DND-41 (cell line): ENCODE measurements at places on chromosomes 16 and 17.
A peak's percentile ranks its signal among the peaks of the same experiment; 100 is the strongest.

GRCh38 chr17:6756425-6757031 is 682 bp downstream of the XAF1 start:
- peak; percentile 33 for DNase-seq

- DNase-seq: no peak
These were observed 176.6 kb downstream of the RBFOX3 start for GRCh38 chr17:79434215-79434614.

DNA sequence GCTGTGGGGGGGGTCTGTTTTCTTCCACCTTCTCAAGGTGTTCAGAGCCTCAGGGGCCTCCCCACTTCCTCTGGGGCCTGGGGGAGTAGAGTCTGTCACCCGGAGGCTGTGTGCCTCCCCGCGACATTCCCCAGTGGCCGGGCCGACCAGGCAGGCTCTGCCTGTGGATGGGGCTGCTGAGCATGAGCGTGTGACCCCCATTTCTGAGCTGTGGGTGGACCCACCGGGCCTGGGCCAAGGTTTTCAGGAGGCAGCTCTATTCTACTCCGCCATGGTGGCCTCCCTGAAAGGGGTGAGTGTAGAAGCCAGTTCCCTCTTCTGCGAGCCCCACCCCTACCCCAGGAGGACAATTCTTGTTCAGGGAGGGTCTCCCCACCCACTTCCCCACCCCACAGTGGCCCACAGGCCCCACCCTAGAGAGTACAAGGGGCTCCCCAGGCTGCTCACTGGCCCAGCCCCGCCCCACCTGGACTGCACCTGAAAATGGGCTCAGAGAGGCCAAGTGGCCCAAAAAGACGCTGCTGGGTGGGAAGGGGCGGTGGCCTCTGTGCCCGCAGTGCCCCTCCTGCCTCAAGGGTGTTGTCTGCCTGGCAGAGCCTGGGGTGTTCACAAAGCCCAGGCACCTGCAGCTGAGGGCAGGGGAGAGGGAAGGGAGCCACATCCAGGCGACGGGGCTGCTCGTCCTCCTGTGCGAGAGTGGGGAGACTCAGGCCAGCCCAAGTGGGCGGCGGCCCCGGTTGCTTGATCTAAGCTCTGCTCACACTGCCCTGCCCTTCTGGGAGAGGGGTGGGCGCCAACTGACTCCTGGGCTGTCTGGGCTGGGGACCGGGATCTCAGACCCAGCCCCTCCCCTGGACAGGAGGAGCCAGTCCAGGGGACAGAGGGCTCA is 1.3 kb downstream of the MSLN start:
- DNase-seq: no peak

GRCh38 chr16:17162560-17162959 is 308.2 kb downstream of the XYLT1 start:
- no peak for DNase-seq

- DNase-seq: no peak
These were observed 19.6 kb upstream of the EFCAB13 start for GRCh38 chr17:47304186-47304585.

DNA sequence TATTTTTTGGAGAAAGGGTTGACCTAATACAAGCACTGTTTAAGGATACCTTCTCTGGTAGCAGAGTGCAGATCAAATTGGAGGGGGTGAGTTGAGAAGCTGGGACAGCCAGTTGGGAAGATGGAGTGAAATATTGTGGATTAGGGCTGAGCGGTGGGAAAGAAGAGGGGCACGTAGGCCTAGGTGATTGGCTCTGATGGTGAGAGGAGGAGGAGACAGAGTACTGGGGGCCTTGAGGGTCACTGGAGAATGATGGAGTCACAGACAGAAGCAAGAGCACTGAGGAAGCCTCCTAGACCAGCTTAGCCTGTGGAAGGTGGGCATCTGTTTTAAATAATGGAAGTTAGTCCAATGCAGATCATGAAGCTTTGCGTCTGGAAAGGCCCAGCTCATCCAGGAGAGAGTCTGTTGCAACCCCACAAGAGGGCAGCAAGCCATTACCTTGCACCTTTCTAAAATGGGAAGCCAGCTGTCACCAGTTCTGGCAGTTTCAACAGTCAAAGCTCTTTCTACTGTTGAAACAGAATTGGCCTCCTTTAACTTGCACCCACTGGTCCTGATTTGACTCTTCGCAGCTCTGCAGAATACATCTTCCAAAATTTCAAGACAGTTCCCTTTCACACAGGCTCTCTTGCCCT is 11.8 kb downstream of the SLC9A5 start:
- no peak for DNase-seq

- DNase-seq: no peak
These were observed at the start of gene TMEM98 for GRCh38 chr17:32927724-32928585. Gene TMEM98 (plus strand): TSS chr17:32928153. CDS start chr17:32931529, 3,376 bp downstream.

GRCh38 chr16:85605051-85605911 is 7.8 kb upstream of the GSE1 start:
- no peak for DNase-seq

DNA sequence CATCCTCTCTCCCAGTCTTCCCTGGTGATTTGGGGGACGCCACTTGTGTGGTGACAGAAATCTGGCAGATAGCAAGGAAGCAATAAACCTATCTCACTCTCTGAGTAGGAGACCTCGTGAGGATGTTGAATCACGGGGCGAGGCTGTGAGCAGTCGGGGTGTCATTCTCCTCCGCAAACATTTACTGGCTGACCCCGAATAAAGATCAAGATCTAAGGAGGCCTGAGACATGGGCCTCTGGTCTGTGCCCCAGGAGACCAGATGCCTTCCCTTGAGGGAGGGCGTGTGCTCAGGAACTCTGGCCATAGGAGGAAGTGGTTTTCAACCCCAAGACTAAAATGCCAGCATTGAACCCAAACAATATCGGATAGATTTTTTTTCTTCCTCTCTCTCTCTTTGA is 53.1 kb downstream of the FOXL1 start:
- no peak for DNase-seq

- DNase-seq: no peak
These were observed 255.4 kb downstream of the IRX3 start for GRCh38 chr16:54031107-54031760.

GRCh38 chr16:48478393-48478792 is 93.2 kb upstream of the SIAH1 start:
- no peak for DNase-seq

- no peak for DNase-seq
These were observed 367.9 kb downstream of the SOX9 start for GRCh38 chr17:72488555-72489271.
